Activated CD4-positive, alpha-beta T cell treated with anti-CD3 and anti-CD28 coated beads, Interleukin-2, amount 50 U/mL, for 4 hours (primary cell): ENCODE measurements at places on chromosomes 4 and X.

DNA sequence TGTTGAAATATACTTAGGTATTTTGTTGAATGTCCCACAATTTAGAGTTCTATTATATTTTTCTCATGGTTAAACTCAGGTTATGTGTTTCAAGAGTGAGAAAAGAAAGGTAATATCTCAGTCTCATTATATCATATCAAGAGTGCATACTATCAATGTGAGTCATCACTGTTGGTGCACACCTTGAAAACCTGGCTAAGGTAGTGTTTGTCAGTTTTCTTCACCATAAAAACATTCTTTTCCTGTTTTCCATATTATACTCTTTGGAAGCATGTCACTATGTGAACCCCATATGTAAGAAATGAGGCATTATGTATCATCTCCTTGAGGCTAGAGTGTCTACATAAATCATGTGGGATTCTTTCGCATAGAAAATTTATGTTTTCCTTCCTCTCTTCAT, 307.6 kb upstream of the CTSO start:
- no peak for DNase-seq

GRCh38 chrX:68992821-68993397, 164.1 kb downstream of the EFNB1 start:
- no peak for DNase-seq

DNA sequence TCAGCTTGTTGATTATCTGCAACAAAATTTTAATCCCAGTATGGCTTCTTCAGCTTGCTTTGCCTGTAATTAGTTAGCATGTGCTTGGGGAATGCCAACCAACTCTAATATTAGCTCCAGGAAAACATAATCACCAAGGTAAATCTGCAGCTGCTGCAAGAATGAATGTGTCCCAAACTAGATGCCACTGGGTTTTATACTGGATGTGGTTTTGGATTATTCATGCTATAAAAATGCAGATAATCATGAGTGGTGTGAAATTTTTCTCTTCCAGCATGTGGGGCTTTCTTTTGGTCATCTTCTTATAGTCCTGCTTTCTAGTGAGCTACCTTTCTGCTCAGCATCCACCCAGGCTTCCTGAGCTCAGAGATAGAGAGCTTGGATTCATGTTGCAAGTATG, 295.9 kb upstream of the CASK start:
- no peak for DNase-seq

- no peak for DNase-seq
These were observed 6.2 kb downstream of the CLCN3 start for GRCh38 chr4:169626331-169627282.

- no peak for DNase-seq
These were observed 30.3 kb downstream of the CCNG2 start for GRCh38 chr4:77187322-77187721.
